ENCODE measurements at places on chromosomes 13 and 19.
A peak's percentile ranks its signal among the peaks of the same experiment; 100 is the strongest.

DNA sequence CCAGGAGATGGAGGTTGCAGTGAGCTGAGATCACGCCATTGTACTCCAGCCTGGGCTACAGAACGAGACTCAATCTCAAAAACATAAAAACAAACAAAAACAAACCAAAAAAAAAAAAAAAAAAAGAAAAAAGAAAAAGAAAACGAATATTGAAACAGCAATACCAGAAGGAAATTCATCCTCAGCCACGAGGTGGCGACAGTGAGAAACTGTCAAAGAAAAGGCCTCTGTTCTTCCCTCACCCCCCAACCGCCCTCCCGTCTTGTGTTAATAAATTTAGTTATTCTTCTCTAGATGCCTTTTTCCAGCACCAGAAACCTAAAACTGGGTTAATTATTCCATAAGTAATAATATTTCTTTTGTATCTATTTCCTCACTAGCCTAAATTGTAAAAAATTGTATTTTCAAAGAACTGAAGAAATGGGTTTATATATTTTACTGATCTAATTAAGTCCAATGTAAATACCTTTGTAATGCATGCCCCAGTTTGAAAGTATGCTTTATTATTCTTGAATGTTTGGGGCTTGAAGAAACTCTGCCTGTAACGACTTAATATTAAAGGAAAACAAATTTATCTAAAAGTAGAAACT is 38.6 kb downstream of the LIG4 start:
- DNase-seq = peak; percentile 57

DNA sequence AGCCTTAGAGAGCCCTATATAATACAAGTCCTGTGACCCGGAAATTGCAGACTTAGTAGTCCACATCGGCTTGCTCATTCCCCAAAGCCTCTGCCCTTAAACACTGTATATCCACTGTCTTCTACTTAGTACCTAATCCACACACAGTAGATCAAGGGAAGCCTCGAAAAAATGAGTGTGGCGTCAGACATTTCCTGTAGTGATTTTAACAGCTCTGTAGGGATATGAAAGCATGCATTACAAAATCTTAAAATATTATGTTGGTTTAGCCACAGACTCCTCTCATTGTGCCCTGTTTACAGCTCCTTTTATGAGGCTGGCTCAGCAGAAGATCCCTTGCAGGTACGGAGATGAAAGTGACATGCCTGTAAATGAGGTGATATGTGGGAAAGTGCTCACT is 416.3 kb downstream of the LIG4 start:
- DNase-seq = no peak

GRCh38 chr19:21586311-21587116 is 81.1 kb downstream of the ZNF429 start:
- DNase-seq = peak; percentile 20

DNA sequence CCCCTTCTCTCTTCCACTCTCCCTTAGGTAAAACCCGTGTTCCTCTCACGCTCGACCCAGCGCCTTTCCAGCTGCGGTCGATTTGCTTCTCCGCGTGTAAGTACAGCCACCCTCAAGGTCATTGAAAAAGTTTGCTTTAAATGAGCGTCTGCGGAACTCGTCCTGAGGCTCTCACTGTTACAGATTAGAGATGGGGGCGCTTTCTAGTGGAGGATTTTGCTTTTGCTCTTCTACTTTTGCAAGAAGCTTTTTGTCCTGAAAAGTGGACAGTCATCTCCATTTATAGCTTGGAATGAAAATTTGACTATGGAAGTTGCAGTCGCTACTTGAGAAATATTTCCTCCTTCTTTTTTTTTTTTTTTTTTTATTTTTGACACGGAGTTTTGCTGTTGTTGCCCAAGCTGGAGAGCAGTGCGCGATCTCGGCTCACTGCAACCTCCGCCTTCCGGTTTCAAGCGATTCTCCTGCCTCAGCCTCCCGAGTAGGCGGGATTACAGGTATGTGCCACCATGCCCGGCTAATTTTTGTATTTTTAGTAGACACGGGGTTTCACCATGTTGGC is 595 bp upstream of the RAB20 start:
- DNase-seq = no peak

DNA sequence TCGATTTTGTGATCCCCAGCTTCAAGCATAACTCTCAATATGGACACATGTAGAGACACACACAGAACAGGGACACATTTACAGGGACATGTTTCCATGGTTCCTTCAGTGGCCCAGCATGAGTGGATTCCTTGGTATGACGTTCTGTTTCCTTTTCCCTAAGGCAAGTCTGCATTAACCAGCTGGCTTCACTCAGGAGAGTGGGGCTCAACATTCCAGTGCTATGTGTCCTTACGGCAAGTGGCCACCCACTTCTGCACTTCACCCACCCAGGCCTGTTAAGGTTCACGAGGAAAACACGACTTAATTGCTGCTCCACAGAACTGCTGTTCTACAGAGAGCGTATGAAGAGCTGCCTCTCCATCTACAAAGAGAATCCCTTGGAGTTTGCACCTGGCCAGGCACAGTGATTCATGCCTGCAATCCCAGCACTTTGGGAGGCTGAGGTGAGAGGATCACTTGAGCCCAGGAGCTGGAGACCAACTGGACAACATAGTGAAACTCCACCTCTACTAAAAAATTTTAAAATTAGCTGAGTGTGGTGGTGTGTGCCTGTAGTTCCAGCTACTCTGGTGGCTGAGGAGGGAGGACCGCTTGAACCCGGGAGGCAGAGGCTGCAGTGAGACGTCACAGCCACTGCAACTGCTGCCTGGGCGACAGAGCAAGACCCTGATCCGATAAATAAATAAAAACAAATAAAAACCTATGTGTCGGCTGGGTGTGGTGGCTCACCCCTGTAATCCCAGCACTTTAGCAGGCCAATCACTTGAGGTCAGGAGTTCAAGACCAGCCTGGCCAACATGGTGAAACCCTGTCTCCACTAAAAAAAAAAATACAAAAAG is 32.5 kb downstream of the BRD4 start:
- no peak for DNase-seq

GRCh38 chr13:24512197-24512907 is at the start of gene PARP4:
TSS of gene PARP4 (minus strand) at chr13:24512778. CDS start at chr13:24503776, 9,002 bp downstream.
- peak; percentile 65 for DNase-seq

DNA sequence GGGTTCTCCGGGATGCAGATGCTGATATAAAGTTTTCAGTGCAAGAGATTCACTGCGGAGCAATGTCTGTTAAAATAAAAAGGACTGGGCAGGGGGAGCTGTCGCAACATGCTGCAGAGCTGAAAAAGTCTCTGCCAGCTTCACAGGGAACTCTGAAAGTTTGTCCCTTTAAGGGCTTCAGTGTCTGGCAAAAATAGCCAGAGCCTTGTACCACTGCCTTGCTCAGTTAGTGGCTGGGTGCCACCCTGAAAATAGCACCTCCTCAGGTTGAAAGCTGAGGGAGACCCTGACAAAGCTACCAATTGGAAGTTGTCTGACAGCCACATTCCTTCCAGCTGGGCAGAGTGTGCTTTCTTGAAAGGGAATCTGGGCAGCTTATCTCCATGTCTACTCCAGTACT is 3.0 kb upstream of the NDFIP2 start:
- DNase-seq = no peak

DNA sequence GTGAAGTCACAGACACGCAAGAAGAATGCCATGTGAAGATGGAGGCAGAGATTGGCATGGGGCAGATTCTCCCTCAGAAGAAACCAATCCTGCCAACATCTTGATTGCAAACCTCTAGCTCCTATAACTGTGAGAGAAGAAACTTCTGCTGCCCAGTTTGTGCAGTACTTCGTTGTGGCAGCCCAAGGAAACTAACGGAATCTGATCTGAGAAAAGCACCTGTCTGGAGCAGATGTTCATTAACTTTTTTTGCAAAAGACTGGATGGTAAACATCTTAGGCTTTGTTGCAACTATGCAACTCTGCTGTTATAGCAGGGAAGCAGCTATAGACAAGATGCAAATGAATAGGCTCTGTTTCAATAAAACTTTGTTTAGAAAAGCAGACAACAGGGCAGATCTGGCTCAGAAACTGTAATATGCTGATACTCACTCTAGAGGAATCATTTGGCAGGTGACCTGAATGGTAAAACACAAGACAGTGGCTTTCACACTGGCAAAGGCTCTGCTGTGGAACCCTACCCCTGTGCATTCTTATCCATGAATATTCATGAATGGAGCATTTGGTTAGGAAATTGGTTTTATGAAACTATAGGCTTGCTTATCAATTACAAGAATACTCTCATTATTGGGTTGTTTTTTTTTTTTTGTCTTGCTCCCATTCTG is 25.3 kb upstream of the CPB2 start:
- no peak for DNase-seq

GRCh38 chr19:51861870-51862622 is 25.7 kb downstream of the ZNF577 start:
- DNase-seq = no peak

- DNase-seq = no peak
Observed at GRCh38 chr13:103537616-103538015, 471.4 kb upstream of the SLC10A2 start.

All from CD4-positive, alpha-beta T cell treated with Interleukin-12 subunit alpha and Interleukin-12 subunit beta, for 1 hour (primary cell).